ENCODE measurements at places on chromosomes 2 and 18.

- DNase-seq: no peak
These were observed 44.3 kb downstream of the SNRPD1 start for GRCh38 chr18:21656402-21656801.

DNA sequence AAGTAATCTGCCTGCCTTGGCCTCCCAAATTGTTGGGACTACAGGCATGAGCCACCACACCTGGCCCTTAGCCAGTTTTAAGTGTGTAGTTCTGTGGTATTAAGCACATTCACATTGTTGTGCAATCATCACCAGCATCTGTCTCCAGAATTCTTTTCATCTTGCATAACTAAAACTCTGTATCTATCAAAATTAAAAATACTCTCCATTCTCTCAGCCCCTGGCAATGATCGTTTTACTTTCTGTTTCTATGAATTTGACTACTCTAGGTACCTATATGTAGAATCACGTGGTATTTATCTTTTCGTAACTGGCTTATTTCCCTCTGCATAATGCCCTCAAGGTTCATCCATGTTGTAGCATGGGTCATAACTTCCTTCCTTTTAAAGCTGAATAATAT, 45.5 kb upstream of the CAVIN2 start:
- DNase-seq: no peak

DNA sequence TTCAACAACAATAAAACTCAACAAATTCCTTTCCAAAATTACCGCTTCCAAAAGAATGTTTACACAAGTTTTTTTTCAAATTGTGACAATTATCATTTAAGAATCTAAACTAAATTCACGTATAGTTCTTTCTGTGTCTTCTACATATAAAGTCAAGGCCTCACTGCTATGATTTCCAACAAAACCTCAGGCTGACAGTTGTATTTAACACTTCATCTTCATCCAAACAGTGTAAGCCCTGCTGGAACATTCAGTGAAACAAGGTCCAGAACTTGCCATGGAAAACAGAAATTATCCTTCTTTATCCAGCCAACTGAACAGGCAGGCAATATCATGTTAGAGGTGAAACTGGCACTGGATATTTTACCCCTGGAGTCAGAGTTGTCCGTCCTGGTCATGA, 357.9 kb downstream of the PID1 start:
- DNase-seq: no peak

DNA sequence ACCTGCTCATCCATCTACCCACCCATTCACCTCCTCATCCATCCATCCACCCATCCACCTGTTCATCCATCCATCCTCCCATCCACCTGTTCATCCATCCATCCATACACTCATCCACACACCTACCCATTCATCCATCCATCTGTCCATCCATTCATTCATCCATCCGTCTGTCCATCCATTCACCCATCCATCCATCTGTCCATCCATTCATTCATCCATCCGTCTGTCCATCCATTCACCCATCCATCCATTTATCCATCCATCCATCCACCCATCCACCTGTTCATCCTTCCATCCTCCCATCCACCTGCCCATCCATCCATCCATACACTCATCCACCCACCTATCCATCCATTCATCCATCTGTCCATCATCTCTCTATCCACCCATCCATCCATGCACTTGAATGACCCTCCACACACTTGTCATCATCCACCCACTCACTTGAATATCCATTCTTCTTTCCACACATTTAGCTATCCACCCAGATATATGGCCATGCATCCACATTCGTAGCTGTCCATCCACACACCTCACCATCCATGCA, 45.0 kb downstream of the CROCC2 start:
- DNase-seq: no peak

GRCh38 chr2:47264143-47264542, 109.0 kb upstream of the STPG4 start:
- DNase-seq: no peak

DNA sequence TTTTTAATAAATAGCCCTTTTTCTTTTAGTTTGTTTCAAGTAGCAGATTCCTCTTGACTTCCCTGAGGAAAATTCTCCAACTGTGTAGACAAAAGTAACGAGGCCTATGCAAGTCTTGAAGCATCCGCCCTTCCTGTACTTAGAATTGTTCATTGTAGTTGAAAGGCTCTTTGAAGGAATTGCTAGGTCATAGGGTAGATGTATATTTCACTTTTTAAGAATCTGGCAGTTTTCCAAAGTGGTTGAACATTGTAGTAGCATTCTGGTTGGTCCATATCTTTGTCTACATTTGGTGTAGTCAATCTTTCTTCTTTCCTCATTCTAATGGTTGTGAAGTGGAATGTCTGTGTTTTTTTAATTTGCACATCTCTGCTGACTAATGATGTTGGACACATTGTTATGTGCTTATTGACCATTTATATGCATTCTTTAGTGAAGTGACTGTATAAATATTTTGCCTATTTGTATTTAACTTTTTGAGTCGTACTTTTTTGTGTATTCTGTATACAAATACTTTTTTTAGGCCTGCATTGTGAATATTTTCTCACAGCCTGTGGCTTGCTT, 5.6 kb upstream of the SERPINB11 start:
- DNase-seq: no peak

DNA sequence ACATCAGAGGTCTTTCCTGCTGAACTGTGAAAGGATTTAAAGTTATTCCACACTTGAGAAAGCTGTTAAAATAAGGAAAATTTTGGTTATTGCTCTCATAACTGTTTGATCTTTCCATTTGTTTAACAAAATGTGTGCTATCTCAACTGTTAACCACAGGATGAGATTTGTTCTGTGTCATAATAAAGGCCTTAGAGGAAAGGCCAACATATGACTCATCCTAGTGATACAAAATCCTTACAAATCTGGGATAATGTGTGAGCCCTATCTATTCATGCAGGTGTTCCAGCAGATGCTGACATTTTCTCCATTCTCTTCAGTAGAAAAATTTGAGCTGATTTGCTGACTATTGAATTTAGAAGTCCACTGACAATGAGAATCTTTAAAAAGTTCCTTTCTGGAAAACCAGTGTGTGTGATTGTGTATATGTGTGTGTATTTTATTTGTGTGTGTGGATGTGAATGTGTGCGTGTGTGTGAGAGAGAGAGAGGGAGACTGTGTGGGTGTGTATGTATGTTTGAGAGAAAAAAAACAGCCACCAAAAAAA, 1111.9 kb upstream of the GYPC start:
- no peak for DNase-seq

- DNase-seq: no peak
These were observed 187.4 kb upstream of the NCKAP5 start for GRCh38 chr2:133755480-133756300.

GRCh38 chr2:122236925-122237324, 481.5 kb downstream of the TSN start:
- DNase-seq: no peak

GRCh38 chr18:63869851-63870250, 17.7 kb upstream of the SERPINB2 start:
- DNase-seq: no peak

DNA sequence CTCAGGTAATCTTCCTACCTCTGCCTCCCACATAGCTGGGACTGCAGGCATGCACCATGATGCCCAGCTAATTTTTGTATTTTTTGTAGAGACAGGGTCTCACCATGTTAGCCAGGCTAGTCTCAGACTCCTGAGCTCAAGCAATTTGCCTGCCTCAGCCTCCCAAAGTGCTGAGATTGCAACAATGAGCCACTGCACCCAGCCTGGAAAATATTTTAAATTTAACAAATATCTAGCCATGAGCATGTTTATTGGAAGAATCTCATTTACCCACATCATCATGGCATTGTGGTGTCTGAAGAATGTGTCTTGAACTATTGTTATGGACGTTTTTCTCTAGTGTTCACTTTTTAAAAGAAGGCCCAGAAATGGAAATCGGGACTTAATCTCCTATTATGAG, 231.8 kb downstream of the MBD5 start:
- no peak for DNase-seq

DNA sequence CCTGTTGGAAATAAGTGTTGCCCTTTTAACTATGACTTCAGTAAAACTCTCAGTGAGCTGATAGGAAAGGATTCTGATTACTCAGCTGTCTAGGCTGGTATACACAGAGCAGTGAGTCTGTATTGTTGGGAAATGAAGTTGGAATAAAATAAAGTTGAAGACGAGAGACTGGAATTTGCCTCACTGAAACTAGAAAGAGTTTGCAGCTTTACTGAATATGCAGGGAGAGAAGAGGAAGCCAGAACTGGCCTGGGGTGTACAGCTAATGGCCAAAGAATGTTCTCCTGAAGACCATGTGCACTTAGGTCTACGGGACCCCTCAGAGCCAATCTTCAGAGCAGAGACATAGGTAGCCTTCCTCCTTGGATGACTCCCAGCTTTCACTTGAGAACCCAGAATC, 26.5 kb downstream of the EIF4E2 start:
- DNase-seq: no peak

- peak; percentile 18 for DNase-seq
These were observed 348.6 kb downstream of the DLGAP1 start for GRCh38 chr18:4106407-4107033.

DNA sequence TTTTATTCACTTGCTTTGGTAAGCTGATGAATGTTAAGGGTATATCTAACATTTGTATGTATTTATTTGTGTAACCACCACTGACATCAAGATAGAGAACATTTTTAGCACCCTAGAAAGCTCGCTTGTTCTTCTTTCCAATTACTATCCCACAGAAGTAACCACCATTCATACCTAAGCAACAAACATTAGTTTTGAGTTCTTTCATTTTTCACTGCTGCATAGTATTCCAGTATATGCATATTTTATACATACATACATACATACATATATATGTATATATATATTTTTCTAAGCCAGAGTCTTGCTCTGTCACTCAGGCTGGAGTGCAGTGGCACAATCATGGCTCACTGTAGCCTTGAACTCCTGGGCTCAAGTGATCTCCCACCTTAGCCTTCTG, 11.1 kb upstream of the DYM start:
- DNase-seq: no peak

DNA sequence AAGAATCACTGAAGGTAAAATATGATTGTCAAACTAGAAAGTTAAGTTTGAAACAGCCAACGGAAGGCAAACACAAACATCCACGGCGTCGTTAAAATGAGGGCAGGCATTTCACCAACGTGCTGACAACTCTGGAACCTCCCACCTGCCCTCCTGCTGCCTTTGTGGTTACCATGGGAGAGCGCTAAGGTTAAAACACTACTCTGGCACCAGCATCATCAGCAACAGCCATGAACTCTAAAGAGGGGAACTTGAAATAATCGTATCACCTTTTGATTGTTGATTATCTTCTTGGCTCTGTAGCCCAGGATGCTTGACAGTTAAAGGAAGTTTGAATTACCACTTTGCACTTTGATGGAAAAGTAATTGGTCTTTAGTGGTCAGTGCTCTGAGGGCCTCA, 34.7 kb downstream of the CYB5A start:
- DNase-seq: no peak

DNA sequence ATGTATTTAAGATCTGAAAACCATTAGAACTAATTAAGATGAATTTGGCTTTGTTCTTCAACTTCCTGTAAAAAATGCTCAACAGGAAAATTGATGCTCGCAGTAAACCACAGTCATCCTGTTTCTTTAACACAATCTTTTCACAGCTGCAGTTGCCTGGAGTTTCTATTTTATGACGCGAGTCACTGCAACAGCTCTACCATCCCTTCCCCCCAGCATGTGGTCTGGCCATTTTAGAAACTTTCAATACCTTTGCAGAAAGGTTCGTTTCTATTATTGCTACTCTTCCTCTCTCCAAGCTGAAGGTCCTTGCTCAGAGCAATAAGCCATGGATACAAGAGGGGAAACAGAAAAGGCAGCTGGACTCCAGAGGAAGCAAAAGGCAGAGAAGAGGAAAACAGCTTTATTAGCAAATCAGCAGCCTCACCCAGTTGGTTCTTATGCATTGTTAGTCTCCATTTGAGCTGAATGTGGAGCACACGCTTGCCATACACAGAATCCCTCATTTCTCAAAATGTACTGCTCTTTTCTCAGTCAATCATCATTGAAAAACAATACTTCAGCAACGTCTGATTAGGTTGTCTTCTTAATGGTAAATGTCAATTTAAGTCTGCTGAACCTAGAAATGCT, 3.9 kb downstream of the WIPF1 start:
- peak; percentile 62 for DNase-seq

DNA sequence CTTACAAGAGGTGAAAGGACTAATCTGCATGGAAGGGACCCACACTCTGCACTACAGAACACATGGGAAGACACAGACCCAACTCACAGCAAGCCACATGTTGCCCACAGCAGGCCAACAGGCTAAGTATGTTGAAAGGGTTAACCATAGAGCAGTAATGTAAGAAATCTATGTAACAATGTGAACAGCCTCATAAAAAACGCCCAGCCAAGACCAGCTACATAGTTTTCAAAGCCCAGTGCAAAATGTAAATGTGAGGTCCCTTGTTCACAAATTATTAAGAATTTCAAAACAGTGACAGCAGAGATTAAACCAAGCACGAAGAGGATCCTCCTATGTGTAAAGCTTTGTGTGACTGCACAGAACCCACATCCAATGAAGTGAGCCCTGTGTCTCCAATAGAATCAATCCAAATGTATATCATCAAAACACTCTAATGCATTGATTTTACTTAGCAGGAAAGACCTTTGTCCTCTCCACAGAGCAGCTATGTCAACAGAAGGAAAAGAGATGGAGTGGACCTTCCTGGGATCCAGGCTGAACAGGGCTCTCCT, 210.1 kb downstream of the AGPS start:
- no peak for DNase-seq

GRCh38 chr18:48792611-48793380, 158.0 kb downstream of the SMAD7 start:
- DNase-seq: no peak

GRCh38 chr18:7177116-7177744, 53.7 kb upstream of the LRRC30 start:
- DNase-seq: peak; percentile 0

DNA sequence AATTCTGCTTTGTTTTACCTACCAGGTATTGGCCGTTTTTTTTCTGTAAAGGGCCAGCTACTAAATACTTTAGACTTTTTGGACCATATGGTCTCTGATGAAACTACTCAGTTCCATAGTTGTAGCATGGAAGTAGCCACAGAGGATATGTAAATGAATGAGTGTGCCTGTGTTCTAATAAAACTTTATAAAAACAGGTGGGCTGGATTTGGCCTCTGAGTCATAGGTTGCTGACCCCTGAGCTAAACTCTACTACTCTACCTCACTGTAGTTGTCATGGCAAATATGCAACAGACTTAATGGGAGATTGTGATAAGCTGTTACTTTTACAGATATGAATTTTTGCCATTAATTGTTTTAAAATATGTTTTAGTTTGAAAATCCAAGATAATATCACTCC, 19.7 kb downstream of the CLIP4 start:
- DNase-seq: no peak
